ENCODE measurements at places on chromosomes 11 and 22. TPM values are rescaled to one million over a fixed set of nuclear protein-coding genes. Genes with fewer than 3 reads are reported as not detected.

GRCh38 chr22:24165673-24166072, 15.6 kb upstream of the SUSD2 start:
- no peak overlapping the region for H3K4me3 ChIP-seq
- no peaks in the 10 kb centered on the region for H3K27me3 ChIP-seq
- DNase-seq = no peak
- no peaks in the 10 kb centered on the region for H3K4me1 ChIP-seq
- H3K27ac ChIP-seq = no peak overlapping the region
- H3K36me3 ChIP-seq = peaks cover 5% of the 10 kb centered on the region

DNA sequence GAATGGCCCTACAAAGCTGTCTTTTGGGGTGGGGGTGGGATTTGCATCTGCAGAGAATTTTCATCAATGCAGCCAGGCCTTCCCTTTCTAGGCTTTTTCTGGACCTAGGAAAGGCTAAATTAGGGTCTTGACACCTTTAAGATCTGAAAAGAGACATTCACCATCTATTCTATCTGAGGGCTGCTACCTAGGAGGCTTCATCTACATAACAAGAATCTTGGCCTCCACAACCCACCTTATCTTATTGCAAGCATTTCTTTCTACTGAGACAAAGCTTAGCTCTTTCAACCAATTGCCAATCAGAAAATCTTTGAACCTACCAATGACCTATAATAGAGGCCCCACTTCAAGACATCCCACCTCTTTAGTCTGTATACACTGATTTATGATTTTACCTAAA, 20.7 kb upstream of the INCENP start:
- no peaks in the 10 kb centered on the region for H3K36me3 ChIP-seq
- H3K27ac ChIP-seq = peak overlapping the region; percentile 67
- H3K4me3 ChIP-seq = no peak overlapping the region
- DNase-seq = no peak
- H3K4me1 ChIP-seq = peaks cover 18% of the 10 kb centered on the region

C22orf42 gene
- total RNA-seq = not detected

CDKN1C gene
- total RNA-seq = 1.2 TPM

DNA sequence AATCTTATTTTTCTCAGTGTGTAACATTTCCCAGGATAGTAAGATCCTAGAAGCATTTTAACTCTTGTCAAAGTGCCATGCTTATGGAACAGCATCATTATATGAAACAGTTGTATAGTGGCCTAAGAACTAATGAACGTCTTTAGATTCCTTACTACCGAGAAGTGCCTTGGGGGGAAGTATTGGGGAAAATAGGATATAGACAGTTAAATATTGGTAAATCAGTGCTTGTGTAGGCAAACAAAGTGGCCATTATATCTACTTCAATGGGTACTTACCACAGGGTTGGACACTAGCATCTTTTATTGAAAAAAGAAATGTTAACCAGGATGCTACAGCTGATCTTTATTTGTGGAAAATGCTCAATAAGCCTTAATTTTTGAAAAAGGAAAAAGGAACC, 11.3 kb downstream of the FAR1 start:
- DNase-seq = no peak
- H3K27me3 ChIP-seq = no peaks in the 10 kb centered on the region
- peaks cover 39% of the 10 kb centered on the region for H3K4me1 ChIP-seq
- H3K36me3 ChIP-seq = no peaks in the 10 kb centered on the region

EIF4G2 gene
- total RNA-seq = 1,080 TPM

DNA sequence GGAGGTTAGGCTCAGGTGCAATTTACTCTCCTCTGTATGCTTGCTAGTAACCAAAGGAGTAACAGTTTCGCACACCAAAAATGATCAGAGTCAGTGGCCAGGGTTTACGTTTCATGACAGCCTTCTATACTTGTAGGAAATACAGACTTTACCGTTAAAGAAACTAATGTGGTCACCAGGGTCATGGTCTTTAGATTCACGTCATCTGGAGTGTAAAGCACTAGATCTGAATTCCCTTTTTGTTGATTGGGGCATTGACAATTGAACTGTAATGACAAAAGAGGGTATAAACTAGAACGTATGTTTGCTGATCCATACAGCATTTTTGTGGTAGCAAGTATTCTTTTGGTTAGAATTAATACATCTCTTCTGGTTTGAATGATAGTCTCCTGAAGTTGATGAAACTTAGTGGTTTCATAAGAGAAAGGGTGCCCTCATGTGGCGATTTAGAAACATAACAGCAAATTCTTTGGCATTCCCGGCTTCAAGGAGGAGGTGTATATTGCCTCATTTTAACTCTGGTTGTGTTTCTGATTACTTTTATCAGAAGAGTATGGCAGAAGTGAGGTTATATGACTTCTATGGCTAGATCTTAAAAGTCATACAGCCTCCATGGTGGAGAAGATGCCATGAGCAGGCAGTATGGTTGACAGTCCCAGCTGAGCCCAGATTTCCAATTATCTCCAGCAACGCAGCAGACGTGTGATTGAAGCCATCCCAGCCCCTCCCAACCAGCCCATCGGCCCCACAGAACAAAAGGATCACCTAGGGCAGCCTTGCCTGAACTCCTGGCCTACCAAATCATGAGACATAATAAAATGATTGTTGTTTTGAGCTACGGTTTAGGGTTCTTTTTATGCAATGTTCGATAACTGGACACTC, 35.1 kb downstream of the MMP7 start:
- H3K36me3 ChIP-seq = no peaks in the 10 kb centered on the region
- no peaks in the 10 kb centered on the region for H3K4me1 ChIP-seq
- H3K27ac ChIP-seq = no peak overlapping the region
- H3K27me3 ChIP-seq = peaks cover 14% of the 10 kb centered on the region
- no peak overlapping the region for H3K4me3 ChIP-seq

GRCh38 chr11:130636722-130637464, 188.4 kb downstream of the ADAMTS15 start:
- H3K27me3 ChIP-seq = peaks cover 19% of the 10 kb centered on the region
- H3K4me3 ChIP-seq = no peak overlapping the region
- no peak overlapping the region for H3K27ac ChIP-seq
- no peaks in the 10 kb centered on the region for H3K36me3 ChIP-seq
- DNase-seq = no peak
- peaks cover 7% of the 10 kb centered on the region for H3K4me1 ChIP-seq

FXYD2 gene
- total RNA-seq = 1.5 TPM

RTN4R gene
- 0.48 TPM for total RNA-seq

REXO2 gene
- total RNA-seq = 43.8 TPM

DNA sequence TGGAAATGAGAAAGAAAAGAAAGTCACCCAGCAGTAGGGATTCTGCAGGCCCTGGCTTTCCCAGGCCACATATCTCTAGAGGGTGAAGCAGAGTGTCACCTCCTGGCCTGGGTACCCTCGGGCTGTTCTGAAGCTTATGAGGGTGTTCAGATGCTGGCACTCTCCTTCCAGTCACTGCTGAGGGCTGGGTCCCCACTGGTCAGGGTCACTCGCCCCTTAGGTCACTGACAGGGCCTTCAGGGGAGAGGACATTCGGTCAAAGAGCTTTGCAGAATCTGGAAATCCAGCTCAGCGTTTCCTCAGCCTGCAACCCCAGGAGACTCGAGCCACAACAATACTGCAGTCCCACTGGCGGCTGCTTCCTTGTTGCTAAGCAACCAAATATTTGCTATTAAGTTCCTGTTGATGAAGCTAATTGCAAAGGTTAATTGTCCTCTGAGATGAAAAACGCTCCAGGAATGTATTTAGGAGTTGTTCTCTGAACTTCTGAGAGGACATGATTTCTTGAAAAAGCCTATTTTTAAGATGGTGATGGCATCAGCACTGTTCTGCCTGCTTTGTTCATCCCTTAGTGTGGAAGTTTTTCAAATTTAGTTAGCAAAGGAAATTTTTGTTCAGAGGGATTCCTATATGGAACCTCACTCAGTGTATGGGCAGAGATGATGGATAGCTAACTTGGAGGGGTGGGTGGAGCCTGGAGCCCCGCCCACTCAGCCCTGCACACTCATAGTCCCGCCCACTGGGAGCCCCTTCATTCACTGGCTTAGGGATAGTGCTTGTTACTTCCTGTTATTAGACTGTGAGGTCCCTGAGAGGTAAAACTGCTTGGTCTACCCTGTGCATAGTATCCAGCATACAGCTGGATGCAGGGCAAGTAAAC, 109.2 kb downstream of the CSNK2A3 start:
- H3K36me3 ChIP-seq = peaks cover 9% of the 10 kb centered on the region
- H3K27me3 ChIP-seq = no peaks in the 10 kb centered on the region
- no peak for DNase-seq
- no peak overlapping the region for H3K4me3 ChIP-seq

DNA sequence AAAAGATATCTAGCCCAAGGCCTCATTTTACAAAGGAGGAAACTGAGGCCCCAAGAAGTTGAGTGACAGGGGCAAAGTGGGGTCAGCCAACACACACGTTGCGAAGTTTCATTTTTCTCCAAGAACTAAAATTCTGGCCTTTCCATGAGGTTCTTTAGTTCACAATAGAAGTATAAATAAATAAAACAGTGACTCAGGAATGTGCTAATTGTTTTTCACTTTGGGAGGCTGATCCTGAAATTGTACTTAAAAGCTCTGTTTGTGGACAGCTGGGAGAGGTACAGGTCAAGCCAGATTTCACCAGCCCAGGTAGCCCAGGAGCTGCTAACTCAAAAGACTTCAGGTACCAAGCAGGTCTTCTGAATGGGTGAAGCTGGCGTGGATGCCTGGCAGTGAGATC, 105.2 kb downstream of the TRAF6 start:
- peaks cover 41% of the 10 kb centered on the region for H3K36me3 ChIP-seq
- H3K27ac ChIP-seq = peak overlapping the region; percentile 100
- no peak overlapping the region for H3K4me3 ChIP-seq
- no peaks in the 10 kb centered on the region for H3K27me3 ChIP-seq

GRCh38 chr22:38440747-38441350, 14.2 kb downstream of the KCNJ4 start:
- H3K27me3 ChIP-seq = peaks cover 21% of the 10 kb centered on the region
- no peaks in the 10 kb centered on the region for H3K4me1 ChIP-seq

OR8D1 gene
- total RNA-seq = not detected

DNA sequence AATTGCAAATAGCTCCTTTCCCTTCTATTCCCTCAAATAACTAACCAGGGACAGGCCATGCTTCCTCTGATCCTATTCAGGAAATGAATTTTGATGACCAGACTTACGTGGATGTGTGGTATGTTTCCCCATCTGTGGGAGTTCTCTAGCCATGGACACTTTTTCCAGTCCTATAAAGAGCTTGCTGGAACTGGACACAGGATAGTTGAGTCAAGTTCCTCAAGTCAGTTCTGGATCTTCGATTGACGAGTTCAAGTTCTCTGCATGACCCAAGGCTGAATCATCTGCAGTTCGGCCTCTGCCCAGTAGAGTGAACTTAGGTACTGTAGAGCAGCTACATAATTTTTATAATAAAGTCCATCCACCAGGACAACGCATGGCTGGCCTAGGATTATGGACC, 52.7 kb upstream of the CCND1 start:
- DNase-seq = no peak
- peaks cover 12% of the 10 kb centered on the region for H3K27me3 ChIP-seq
- no peak overlapping the region for H3K4me3 ChIP-seq

DNA sequence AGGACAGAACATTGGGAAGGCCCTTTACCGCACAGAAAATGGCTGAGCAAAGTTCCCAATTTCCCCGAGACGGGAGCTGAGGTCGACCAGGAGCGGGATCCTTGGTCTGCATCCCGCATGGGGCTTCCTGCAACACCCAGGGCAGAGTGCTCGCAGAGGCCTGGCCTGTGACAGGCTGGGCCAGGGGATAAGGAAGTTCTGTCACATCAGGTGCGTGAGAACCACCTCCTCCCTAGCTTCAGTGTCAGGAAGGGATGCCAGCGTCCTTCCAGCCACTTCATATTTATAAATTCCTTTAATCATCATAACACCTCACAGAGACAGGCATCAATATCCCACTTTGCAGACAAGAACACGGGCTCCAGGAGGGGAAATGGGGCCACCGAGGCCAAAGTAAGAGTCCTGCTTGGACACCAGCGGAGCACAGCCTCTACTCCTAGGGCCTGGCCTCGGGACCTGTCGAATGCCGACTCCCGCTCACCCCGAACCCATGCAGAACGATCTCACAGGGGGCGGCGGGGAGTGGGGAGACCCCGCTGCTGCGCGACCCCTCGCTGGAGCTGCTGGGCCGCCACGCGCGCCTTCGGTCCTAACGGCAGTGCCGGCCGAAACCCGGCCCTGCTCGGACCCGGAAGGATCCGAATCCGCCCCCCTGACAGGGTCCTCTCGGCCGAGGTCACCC, 532 bp downstream of the BET1L start:
- peak overlapping the region; percentile 99 for H3K27ac ChIP-seq
- H3K36me3 ChIP-seq = no peaks in the 10 kb centered on the region
- H3K27me3 ChIP-seq = no peaks in the 10 kb centered on the region
- H3K4me3 ChIP-seq = peak overlapping the region; percentile 96
- DNase-seq = no peak

DNA sequence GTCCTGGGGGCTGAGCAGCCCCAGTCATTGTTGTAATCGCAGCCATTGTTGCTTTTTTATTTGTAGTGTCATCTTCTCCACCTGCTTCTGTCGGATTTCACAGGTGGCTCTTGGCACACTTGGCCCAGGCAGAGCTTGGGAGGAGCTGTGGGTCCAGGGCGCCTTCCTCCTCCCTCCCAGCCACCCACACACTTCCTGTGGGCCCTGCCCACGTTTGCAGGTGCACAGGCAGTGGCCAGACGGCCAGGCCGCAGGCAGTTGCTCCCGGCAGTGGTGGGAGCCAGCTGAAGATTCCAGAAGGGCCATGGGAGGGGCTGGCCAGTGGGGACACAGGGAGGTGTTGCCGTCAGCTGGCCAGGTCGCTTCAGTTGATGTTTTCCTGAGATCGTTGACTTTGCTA, 1191.9 kb downstream of the BRD1 start:
- no peaks in the 10 kb centered on the region for H3K4me1 ChIP-seq
- H3K4me3 ChIP-seq = no peak overlapping the region
- DNase-seq = no peak
- no peaks in the 10 kb centered on the region for H3K36me3 ChIP-seq
- H3K27me3 ChIP-seq = no peaks in the 10 kb centered on the region

- no peak for DNase-seq
- H3K27me3 ChIP-seq = no peaks in the 10 kb centered on the region
- no peak overlapping the region for H3K27ac ChIP-seq
Observed at GRCh38 chr11:94793822-94794221, 25.7 kb downstream of the AMOTL1 start.

GRCh38 chr11:116658876-116659535, 113.8 kb downstream of the BUD13 start:
- no peak overlapping the region for H3K4me3 ChIP-seq
- DNase-seq = no peak
- H3K27me3 ChIP-seq = peaks cover 46% of the 10 kb centered on the region
- H3K4me1 ChIP-seq = no peaks in the 10 kb centered on the region
- H3K36me3 ChIP-seq = peaks cover 4% of the 10 kb centered on the region

GRCh38 chr11:10742460-10743208, 8.4 kb upstream of the CTR9 start:
- H3K27me3 ChIP-seq = no peaks in the 10 kb centered on the region
- H3K36me3 ChIP-seq = no peaks in the 10 kb centered on the region
- peak; percentile 68 for DNase-seq

TRPM5 gene
- not detected for total RNA-seq

GRCh38 chr11:37560346-37560745, 962.3 kb upstream of the RAG2 start:
- DNase-seq = no peak
- no peak overlapping the region for H3K4me3 ChIP-seq
- H3K27me3 ChIP-seq = no peaks in the 10 kb centered on the region
- H3K36me3 ChIP-seq = no peaks in the 10 kb centered on the region
- no peak overlapping the region for H3K27ac ChIP-seq

All from natural killer cell treated with Interleukin-12 subunit alpha and Interleukin-12 subunit beta and Interleukin-15 and Interleukin-18, amount 100 ng/mL, for 72 hours (primary cell).